ENCODE measurements at places on chromosomes 5 and 9. TPM values are rescaled to one million over a fixed set of nuclear protein-coding genes. Genes with fewer than 3 reads are reported as not detected.

The MCC gene
- total RNA-seq: 18.9 TPM

The TAL2 gene
- 2.2 TPM for total RNA-seq

The AQP7 gene
- 4.4 TPM for total RNA-seq

The CNTFR gene
- 2.3 TPM for total RNA-seq

The RIGI gene
- total RNA-seq: 9.3 TPM

The SPINK13 gene
- total RNA-seq: not detected

The GAS1 gene
- total RNA-seq: 4.0 TPM

The MEGF10 gene
- 12.5 TPM for total RNA-seq

DNA sequence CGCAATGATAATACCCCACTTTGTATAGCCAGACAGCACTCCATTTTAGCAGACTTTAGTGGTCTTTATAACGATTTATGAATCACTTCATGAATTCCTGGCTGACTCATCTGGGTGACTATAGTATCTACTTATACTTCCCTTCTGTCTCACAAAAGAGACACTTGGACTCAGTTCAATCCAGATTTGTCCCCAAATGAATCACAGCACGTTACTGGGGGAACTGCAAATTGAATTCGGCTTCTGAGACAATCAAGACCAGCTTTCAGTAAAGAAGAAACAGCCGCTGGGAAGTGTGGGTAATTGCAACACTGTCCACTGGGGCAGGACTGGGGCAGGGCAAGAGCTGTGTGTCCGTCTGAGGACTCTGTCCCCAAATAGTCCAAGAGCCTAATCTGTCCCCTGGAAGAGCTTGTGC is 337.3 kb upstream of the RFX3 start:
- no peak overlapping the region for H3K27ac ChIP-seq
- no peaks in the 10 kb centered on the region for H3K27me3 ChIP-seq
- H3K4me1 ChIP-seq: peaks cover 20% of the 10 kb centered on the region

- no peak for DNase-seq
- H3K27me3 ChIP-seq: no peaks in the 10 kb centered on the region
- H3K27ac ChIP-seq: no peak overlapping the region
- peaks cover 2% of the 10 kb centered on the region for H3K4me1 ChIP-seq
These were observed 15.6 kb upstream of the IRF1 start for GRCh38 chr5:132506094-132506692.

DNA sequence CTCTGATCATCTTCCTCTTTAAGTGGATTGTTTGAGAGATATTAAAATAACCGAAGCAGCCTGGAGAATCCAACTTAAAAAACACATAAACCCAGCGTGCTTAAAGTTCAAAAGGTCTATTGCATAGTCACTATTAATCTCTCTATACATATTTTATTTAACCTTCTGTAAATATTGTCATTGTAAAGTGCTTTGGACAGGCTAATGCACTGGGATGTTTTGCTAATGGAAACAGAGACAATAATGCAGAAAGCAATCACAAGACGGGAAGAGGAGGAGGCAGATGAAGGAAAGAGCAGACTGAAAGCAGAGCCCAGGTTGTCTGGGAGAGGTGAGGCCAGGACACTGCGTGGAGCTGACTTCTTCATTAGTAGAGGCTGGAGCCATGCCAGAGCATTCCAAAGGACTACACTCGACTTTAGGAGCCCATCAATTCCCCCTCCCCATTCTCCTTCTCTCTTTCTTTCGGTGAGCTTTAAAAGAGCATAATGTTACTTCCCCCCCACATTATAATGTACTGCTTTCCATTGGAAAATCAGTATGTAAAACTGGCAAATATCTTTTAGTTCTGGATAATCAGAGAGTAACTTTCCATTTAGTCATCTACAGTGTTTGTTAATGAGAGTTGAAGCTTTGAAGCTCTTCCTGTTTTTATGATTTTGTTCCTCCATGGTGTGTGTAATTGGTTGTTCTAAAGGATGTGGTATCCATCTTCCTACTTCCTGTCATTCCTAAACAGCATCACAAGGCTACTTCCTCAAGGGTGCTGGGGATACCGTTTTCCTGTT is 307.3 kb upstream of the MPDZ start:
- no peak for DNase-seq
- H3K4me3 ChIP-seq: no peak overlapping the region
- H3K36me3 ChIP-seq: no peaks in the 10 kb centered on the region
- H3K27me3 ChIP-seq: no peaks in the 10 kb centered on the region
- H3K4me1 ChIP-seq: no peaks in the 10 kb centered on the region
- H3K27ac ChIP-seq: no peak overlapping the region

GRCh38 chr9:75210215-75210614 is 121.9 kb downstream of the OSTF1 start:
- no peak overlapping the region for H3K27ac ChIP-seq
- peaks cover 9% of the 10 kb centered on the region for H3K4me1 ChIP-seq
- H3K36me3 ChIP-seq: no peaks in the 10 kb centered on the region
- no peaks in the 10 kb centered on the region for H3K27me3 ChIP-seq
- no peak for DNase-seq

DNA sequence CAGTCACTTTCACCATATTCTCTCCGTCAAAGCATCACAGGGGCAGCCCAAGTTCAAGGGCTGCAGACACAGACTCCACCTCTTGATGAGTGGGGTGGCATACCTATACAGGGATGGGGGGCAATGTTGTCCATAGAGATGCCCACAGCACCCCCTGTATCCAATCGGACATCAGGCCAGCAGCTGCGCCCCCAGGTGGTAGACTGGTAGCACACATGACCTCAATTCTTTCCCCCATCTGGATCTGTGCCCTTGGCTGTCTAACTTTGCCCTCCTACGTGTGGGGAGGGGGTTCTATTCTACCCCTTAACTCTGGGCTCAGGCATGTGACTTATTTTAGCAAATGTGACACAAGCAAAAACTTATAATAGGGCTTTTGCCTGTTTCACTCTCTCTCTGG is 84.0 kb upstream of the SLC25A48 start:
- no peaks in the 10 kb centered on the region for H3K27me3 ChIP-seq
- no peak overlapping the region for H3K27ac ChIP-seq
- no peak overlapping the region for H3K4me3 ChIP-seq
- peaks cover 4% of the 10 kb centered on the region for H3K4me1 ChIP-seq
- peaks cover 2% of the 10 kb centered on the region for H3K36me3 ChIP-seq

GRCh38 chr9:136025481-136025880 is 64.3 kb upstream of the UBAC1 start:
- no peak overlapping the region for H3K4me3 ChIP-seq
- H3K27ac ChIP-seq: peak overlapping the region; percentile 71
- DNase-seq: no peak
- peaks cover 8% of the 10 kb centered on the region for H3K36me3 ChIP-seq

GRCh38 chr5:122885891-122886290 is 40.5 kb downstream of the SNX24 start:
- H3K27ac ChIP-seq: peak overlapping the region; percentile 11
- H3K4me3 ChIP-seq: no peak overlapping the region
- no peaks in the 10 kb centered on the region for H3K4me1 ChIP-seq
- no peak for DNase-seq
- peaks cover 10% of the 10 kb centered on the region for H3K36me3 ChIP-seq

- no peak for DNase-seq
- H3K4me1 ChIP-seq: no peaks in the 10 kb centered on the region
- no peak overlapping the region for H3K4me3 ChIP-seq
- no peaks in the 10 kb centered on the region for H3K36me3 ChIP-seq
These were observed 41.5 kb downstream of the TTLL11 start for GRCh38 chr9:122051351-122052321.

DNA sequence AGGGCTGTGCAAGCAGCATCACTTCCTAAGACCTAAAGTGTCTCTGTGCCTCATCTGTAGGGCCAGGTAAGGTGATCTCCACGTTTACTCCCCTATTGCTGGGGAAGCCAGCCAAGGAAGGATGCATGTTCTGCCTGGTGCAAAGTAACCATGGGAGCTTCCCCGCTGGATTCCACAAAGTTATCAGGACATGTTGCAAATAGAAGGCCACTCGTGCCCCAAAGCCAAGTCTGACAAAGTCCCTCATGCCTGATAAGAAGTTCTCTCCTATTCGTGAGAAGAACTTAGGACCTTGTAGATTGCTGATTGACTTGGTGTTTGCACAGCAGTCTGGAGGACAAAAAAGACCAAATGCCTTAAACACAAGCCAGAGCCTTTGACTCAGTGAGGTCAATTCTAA is 81.5 kb downstream of the FAM114A2 start:
- no peak overlapping the region for H3K4me3 ChIP-seq
- no peak overlapping the region for H3K27ac ChIP-seq
- H3K4me1 ChIP-seq: peaks cover 6% of the 10 kb centered on the region

- H3K27ac ChIP-seq: peak overlapping the region; percentile 91
- peaks cover 4% of the 10 kb centered on the region for H3K27me3 ChIP-seq
- peak overlapping the region; percentile 83 for H3K4me3 ChIP-seq
- peaks cover 8% of the 10 kb centered on the region for H3K4me1 ChIP-seq
- DNase-seq: no peak
These were observed 621 bp downstream of the CEP72 start for GRCh38 chr5:612498-613424.

DNA sequence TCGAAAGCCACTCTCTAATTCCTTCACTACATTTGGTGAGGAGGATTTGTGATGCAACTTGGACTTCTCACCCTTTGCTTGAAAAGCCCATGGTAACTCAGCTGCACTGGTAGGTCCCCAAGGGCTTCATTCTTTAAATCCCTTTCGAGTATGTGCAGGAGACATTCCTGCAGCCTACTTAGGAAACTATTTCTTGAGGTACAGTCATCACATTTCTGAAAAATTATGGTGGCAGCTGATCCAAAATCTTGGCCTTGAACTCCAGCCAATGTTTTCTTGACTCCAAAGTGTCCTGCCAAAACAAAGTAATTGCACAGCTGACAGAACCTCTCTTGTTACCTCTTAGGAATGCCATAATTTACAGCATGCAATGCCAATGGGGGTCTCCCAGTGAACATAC is 99.7 kb downstream of the NPR3 start:
- no peak for DNase-seq
- no peaks in the 10 kb centered on the region for H3K4me1 ChIP-seq
- no peaks in the 10 kb centered on the region for H3K36me3 ChIP-seq

GRCh38 chr5:73131711-73132425 is 11.5 kb downstream of the TMEM171 start:
- no peaks in the 10 kb centered on the region for H3K36me3 ChIP-seq
- peak overlapping the region; percentile 75 for H3K27ac ChIP-seq
- H3K27me3 ChIP-seq: peaks cover 3% of the 10 kb centered on the region
- no peak for DNase-seq
- peaks cover 22% of the 10 kb centered on the region for H3K4me1 ChIP-seq
- no peak overlapping the region for H3K4me3 ChIP-seq

- peaks cover 2% of the 10 kb centered on the region for H3K4me1 ChIP-seq
- no peak overlapping the region for H3K4me3 ChIP-seq
- no peaks in the 10 kb centered on the region for H3K36me3 ChIP-seq
- no peak overlapping the region for H3K27ac ChIP-seq
- no peak for DNase-seq
These were observed 2.2 kb downstream of the ZNF366 start for GRCh38 chr5:72505016-72505415.

GRCh38 chr9:5626727-5627634 is 1.9 kb upstream of the RIC1 start:
- peak overlapping the region; percentile 49 for H3K27ac ChIP-seq
- no peaks in the 10 kb centered on the region for H3K36me3 ChIP-seq
- H3K4me1 ChIP-seq: peaks cover 21% of the 10 kb centered on the region
- H3K4me3 ChIP-seq: peak overlapping the region; percentile 88
- no peak for DNase-seq

GRCh38 chr5:42898760-42899159 is 87.1 kb upstream of the SELENOP start:
- no peaks in the 10 kb centered on the region for H3K4me1 ChIP-seq
- H3K27me3 ChIP-seq: no peaks in the 10 kb centered on the region
- no peak overlapping the region for H3K27ac ChIP-seq
- H3K4me3 ChIP-seq: no peak overlapping the region

DNA sequence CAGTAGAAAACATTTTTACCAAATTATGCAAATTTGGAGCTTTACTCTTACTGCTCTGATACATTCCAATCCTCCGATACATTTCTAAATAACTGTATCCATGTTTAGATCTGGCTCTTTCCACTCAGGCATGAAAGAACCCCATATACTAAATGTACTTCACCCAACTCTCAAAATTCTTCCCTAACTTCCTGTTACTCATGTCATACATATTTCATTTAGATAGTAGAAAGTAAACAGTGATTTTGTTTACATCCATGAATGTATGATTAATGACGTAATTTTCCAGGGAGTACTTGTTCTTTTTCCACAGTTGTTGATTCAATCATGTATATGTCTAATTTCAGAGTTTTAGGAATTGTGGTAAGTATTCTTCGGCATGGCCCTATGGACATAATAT is 1426.5 kb upstream of the C9orf72 start:
- no peak for DNase-seq
- H3K27ac ChIP-seq: no peak overlapping the region
- no peaks in the 10 kb centered on the region for H3K27me3 ChIP-seq

- no peaks in the 10 kb centered on the region for H3K36me3 ChIP-seq
- no peak overlapping the region for H3K27ac ChIP-seq
- H3K4me1 ChIP-seq: peaks cover 48% of the 10 kb centered on the region
- H3K27me3 ChIP-seq: no peaks in the 10 kb centered on the region
- no peak for DNase-seq
These were observed 549.1 kb downstream of the CSNK1G3 start for GRCh38 chr5:124061068-124061430.

DNA sequence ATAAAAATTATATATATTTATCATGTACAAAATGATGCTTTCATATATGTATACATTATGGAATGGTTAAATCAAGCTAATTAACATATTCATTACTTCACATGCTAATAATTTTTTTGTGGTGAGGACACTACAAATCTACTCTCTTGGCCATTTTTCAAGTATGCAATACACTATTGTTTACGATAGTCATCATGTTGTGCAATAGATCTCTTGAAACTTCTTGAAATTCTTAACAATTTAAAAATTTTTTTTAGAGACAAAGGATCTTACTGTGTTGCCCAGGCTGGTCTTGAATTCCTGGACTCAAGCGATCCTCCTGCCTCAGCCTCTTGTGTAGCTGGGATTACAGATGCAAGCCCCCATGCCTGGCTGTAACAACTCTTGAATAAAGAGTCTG is 45.2 kb upstream of the SHOC1 start:
- H3K4me1 ChIP-seq: peaks cover 3% of the 10 kb centered on the region
- no peak overlapping the region for H3K27ac ChIP-seq
- no peak overlapping the region for H3K4me3 ChIP-seq
- H3K36me3 ChIP-seq: no peaks in the 10 kb centered on the region

DNA sequence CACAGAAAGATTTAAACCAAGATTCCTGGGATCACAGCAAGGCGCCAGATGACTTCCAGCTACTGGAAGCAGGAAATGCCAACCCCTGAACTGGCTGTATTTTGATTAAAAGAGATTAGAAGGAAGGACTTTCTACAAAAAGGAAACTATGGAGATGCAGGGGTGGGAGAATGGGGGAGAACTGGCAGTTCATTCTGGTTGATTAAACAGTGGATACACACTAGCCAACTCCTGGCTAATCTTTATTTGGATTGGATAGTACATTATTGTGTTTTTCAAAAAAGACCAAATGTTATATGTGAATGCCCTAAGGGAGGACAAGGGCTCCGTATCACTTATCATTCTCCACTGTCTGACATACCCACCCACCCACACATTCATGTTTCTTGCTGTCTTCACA is 93.2 kb downstream of the CDO1 start:
- no peak overlapping the region for H3K4me3 ChIP-seq
- no peak for DNase-seq
- no peaks in the 10 kb centered on the region for H3K27me3 ChIP-seq
- no peaks in the 10 kb centered on the region for H3K36me3 ChIP-seq
